Esophagus squamous epithelium (tissue), 5 donors: ENCODE measurements at places on chromosomes 12 and 14. TPM values are rescaled to one million over a fixed set of nuclear protein-coding genes. Genes with fewer than 3 reads are reported as not detected.

MAP1LC3B2 gene
- not detected for total RNA-seq

MYF6 gene
- not detected for total RNA-seq

KERA gene
- not detected for total RNA-seq

NR4A1 gene
- 5.8 TPM for total RNA-seq

SERPINA6 gene
- not detected for total RNA-seq

GYS2 gene
- 2.7 TPM for total RNA-seq

SRP54 gene
- total RNA-seq = 48.7 TPM

NEUROD4 gene
- total RNA-seq = not detected

LYZ gene
- total RNA-seq = 121 TPM

TTC6 gene
- total RNA-seq = 8.4 TPM

DNA sequence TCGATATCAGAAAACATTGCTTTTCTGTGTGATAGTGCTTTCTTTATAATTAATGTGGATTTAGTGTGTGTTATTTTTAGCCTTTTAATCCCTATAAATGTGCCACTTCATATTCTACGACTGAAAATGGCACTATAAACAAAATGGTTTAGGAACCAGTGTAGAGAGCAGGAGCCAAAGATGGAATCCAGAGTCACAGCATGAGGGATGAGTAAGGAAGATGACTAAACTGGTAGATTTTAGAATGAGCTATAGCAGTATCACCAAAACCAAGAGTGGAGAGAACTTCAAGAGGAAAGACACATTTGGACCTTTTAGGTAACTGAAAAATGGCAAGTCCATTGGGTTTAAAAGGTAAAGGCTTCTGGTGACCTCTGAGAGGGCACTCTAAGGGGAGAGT, 887.2 kb downstream of the NRXN3 start:
- no peaks in the 10 kb centered on the region for H3K27me3 ChIP-seq
- H3K4me1 ChIP-seq = no peaks in the 10 kb centered on the region
- H3K4me3 ChIP-seq = no peak overlapping the region
- no peaks in the 10 kb centered on the region for H3K36me3 ChIP-seq

DNA sequence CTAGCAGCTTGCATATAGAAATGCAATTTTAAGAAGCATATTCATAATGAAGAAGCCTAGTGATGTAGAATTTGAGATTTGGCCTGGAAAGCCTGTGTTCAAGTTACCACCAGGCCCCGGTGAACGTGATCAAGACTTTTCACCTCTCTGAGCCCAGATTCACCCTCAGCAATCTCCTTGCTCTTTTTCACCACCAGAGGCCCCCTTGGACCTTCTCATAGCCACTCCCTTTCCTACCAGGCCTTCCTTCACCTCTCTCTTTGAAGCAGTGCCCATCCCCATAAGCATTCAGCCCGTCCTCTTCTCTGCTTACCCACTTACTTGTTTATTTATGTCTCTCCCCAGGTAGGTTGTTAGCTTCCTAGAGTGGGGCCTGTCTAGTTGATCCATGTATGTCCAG, 1280.9 kb downstream of the AACS start:
- H3K4me3 ChIP-seq = no peak overlapping the region
- no peaks in the 10 kb centered on the region for H3K27me3 ChIP-seq
- H3K36me3 ChIP-seq = no peaks in the 10 kb centered on the region
- no peaks in the 10 kb centered on the region for H3K4me1 ChIP-seq

- no peaks in the 10 kb centered on the region for H3K27me3 ChIP-seq
- H3K27ac ChIP-seq = no peak overlapping the region
- H3K4me1 ChIP-seq = no peaks in the 10 kb centered on the region
- no peaks in the 10 kb centered on the region for H3K36me3 ChIP-seq
- no peak overlapping the region for H3K4me3 ChIP-seq
- DNase-seq = no peak
These were observed 401.3 kb downstream of the DIO2 start for GRCh38 chr14:79809849-79810612.

DNA sequence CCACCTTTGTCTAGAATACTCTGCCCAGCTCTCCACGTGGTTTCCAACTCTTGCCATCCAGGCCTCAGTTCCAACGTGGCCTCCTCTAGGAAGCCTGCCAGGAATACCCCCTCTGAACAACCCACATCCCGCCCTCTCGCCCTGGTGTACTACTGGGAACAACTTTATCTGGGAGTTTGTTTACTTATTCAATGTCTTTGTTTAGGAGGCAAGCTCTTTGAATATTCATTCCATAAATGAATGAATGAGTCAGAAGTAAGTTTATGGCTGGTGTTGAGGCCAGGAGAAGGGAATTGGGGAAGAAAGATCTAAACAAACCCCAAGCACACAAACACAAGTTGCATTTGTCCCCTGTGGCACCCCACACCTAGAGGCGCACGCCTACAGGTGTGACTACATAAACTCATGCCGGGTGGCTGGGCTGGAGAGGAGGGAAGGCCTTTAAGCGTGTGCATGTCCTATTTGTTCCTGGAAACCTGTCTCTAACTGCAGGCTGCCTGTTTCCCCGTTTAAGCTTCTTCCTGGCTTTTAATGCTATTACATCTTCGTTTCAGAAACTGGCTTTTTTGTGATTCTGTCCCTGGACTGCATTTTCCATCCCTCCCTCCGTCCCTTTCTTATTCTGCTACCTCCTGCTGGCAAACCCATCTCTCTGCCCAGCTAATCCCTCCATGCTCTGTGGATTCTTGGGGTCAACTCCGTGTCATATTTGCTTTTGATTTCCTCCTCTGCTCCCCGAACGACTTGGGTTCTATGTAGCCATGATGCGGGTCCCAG, 57.9 kb downstream of the FZD10 start:
- no peaks in the 10 kb centered on the region for H3K36me3 ChIP-seq
- no peak overlapping the region for H3K27ac ChIP-seq
- no peaks in the 10 kb centered on the region for H3K27me3 ChIP-seq
- no peak overlapping the region for H3K4me3 ChIP-seq

DNA sequence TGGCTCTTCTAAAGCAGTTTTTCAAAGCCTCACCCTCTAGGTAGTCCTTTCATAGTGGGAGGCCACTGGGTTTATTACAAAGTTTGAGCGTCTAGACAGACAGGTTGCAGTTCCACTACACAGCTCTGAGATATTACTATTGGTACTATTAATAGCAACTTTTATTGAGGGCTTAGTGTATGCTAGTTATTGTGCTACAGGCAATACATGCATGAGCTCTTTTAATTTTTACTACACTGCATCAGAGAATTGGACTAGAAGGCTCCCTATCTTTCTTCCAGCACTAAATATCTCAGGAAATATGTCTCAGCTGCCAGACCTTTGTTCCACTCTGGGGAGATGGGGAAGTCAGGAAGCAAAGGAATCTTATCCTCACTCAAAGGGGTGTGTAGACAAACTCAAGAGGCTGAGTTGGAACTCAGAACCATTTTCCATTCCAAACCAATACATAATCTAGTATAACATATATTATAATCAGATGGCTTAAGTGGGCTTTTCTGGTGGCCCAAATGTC, 161.8 kb upstream of the SLC38A2 start:
- no peak overlapping the region for H3K27ac ChIP-seq
- no peaks in the 10 kb centered on the region for H3K36me3 ChIP-seq
- H3K4me1 ChIP-seq = no peaks in the 10 kb centered on the region
- no peak for DNase-seq
- no peaks in the 10 kb centered on the region for H3K27me3 ChIP-seq
- no peak overlapping the region for H3K4me3 ChIP-seq

- no peaks in the 10 kb centered on the region for H3K36me3 ChIP-seq
- no peak overlapping the region for H3K27ac ChIP-seq
- no peak overlapping the region for H3K4me3 ChIP-seq
- no peaks in the 10 kb centered on the region for H3K27me3 ChIP-seq
- no peaks in the 10 kb centered on the region for H3K4me1 ChIP-seq
These were observed 377.6 kb downstream of the FLRT2 start for GRCh38 chr14:85907536-85907935.

DNA sequence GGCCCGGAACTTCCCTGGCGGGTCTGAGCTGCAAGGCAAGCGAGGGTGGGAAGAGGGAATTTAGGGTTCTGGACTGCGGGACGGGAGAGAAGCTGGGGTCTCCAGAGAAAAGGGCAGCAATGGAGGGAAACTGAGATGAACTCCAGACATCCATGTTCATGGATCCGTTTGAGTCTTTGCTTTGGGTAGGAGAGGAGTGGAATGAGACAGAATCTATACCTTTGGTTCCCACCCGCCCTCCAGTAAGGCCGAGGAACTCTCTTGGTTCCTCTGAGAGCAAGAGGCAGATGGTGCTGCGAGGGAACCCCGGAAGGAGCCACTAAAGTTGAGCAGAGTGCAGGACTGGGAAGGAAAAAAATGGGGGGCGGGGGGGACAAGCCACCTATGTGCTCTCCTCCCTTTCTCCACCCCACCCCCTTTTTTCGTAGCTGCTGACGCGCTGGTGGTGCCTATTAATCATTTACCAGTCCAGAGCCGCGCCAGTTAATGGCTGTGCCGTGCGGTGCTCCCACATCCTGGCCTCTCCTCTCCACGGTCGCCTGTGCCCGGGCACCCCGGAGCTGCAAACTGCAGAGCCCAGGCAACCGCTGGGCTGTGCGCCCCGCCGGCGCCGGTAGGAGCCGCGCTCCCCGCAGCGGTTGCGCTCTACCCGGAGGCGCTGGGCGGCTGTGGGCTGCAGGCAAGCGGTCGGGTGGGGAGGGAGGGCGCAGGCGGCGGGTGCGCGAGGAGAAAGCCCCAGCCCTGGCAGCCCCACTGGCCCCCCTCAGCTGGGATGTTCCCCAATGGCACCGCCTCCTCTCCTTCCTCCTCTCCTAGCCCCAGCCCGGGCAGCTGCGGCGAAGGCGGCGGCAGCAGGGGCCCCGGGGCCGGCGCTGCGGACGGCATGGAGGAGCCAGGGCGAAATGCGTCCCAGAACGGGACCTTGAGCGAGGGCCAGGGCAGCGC, 1.2 kb downstream of the SSTR1 start:
- DNase-seq = no peak
- H3K27ac ChIP-seq = no peak overlapping the region
- H3K27me3 ChIP-seq = no peaks in the 10 kb centered on the region
- H3K36me3 ChIP-seq = no peaks in the 10 kb centered on the region
- H3K4me3 ChIP-seq = peak overlapping the region; percentile 61
- H3K4me1 ChIP-seq = peaks cover 6% of the 10 kb centered on the region
